CD4-positive, alpha-beta T cell treated with Interleukin-4 for 1 hour (primary cell): ENCODE measurements at places on chromosomes 2 and 18.
A peak's percentile ranks its signal among the peaks of the same experiment; 100 is the strongest.

DNA sequence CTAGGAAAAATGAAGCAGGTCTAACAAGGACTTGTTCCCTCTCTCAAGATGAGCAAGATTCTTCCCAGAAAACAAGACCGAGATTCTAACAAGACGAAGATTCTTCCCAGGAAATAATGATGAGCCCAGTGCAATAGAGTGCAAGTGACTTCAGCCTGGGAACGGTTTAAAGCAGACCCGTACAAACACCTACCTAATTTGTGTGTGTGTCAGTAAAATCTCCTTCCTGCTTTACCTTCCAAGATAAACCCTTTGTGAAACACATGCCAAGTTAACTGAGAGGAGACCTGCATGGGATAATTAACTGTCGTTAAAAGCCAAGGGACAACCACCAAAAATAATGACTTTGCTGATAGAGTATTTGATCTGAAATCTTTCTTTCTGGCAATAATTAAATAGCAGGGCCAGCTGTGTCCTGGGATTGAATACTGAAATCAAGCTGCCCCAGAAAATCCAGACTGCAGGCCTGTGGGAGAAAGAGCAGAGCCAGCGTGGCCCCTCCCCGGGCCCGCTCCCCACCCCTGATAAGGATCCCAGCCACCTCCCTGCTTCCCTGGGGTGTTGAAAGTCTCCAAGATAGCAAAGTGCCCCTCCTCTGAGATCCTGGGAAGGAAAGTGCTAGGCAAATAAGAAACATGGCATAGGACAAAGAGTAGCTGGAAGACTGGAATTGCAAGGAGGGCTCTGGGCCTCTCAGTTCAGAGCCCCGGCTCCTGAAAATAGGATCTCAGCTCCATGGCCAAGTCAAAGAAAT is 145.5 kb downstream of the CYP26B1 start:
- no peak for DNase-seq

GRCh38 chr18:286515-287310 is 18.9 kb upstream of the THOC1 start:
- no peak for DNase-seq

- no peak for DNase-seq
Measured at GRCh38 chr18:71250191-71250590, 961.3 kb downstream of the SOCS6 start.

DNA sequence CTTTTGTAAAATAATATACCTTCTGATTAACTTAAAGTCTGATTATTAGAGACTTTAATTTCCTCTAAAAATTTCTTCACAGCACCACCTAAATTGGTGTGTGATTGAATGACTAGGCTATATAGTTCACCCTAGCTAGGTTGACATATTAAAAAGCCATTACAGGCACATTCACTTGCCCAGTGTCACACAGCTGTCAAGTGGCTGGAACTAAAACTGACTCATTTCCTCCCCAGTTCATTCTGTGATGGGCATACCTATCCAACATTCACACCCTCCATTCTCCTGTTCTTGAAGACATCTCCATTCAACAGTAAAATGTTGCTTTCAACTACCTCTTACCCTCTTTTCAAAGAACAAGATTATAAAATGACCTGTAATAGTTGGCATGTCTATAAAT is 334.5 kb downstream of the ARHGAP15 start:
- DNase-seq, result no peak

DNA sequence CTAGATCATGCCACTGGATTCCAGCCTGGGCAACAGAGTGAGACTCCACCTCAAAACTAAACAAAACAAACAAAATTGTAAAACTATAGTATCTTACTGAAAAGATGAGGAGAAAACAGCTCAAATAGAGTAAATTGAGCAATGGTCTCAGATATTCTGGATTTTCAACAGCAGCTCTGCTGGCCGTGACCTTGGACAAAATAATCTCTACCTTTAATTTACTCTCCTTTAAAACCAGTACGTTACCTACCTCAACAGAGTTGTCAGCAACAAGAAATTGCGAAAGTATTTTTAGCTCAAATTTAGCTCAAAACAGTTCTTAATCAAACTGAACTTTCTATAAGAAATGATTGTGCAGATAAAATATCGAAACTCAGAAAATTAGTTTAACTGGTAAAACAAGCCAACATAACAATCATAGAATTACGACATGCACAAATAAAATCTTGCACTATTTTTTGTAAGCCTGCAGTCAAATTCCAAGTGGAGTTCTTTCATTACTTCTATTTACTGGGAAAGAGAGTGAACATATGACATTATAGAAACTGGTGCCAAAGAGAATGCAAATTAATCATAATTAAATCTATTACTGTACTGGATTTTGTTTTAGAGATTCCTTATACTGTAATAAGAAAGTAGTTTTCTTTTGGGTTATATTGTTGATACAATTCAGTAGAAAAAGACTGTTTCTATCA is 40.8 kb downstream of the TRIP12 start:
- DNase-seq, result no peak

DNA sequence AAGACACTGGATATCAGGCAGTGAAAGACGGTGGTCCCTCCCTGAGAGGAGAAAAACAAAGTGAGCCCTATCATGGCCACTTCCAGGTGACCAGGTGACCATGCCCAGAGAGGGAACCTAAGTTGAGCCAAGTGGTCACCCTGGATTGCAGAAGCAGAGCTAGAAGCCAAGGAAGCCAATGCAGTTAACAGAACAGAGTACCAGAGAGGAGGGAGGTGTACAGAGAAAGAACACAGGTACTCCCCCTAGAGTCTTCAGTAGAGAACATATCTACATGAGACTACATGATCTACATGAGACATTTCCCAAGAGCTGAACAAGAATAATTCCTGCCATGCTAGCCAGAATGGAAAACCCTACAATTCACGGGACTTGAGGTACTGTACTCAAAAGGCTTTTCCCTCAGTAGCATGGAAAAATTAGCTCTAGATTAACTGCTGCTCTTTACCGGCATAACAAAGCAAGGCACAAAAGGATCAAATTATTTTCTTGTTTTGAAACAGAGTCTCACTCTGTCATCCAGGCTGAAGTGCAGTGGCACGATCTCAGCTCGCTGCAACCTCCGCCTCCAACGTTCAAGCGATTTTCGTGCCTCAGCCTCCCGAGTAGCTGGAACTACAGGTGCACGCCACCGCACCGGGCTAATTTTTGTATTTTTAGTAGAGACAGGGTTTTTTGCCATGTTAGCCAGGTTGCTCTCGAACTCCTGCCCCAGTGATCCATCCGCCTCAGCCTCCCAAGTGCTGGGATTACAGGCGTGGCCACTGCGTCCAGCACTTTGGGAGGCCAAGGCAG is 23.5 kb downstream of the ROCK2 start:
- no peak for DNase-seq

DNA sequence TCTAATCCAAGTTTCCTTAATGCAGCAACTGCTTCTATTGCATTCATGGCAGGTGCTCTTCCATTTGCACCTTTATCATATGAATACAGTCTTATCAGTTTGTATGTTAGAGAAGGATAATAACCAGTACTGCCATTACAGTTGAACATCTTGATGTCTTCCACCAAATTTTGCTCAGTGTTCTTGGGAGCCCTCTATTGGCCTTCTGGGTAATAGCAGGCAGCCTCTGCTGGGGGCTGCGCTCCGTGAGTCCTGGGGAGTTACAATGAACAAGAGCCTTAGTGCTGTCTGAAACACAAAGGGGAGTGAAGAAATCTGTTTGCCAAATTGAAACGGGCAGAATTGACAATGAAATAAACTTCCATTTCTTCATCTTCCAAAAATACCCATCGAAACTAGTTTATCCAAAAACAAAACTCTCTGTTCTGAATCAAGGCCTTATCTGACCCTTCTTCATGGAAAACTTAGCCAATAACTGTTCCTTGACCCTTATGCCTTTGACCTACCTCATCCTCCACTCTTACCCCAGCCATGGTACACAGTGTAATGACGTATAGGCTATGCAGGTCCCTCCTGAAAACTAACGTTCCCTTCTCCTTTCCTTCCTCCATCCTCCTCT is 79.9 kb downstream of the ALK start:
- DNase-seq, result peak; percentile 16

GRCh38 chr2:131493199-131493968 is 1.2 kb upstream of the MZT2A start:
- DNase-seq, result no peak

- DNase-seq, result no peak
Measured at GRCh38 chr2:86074811-86075210, 30.9 kb downstream of the POLR1A start.

GRCh38 chr18:48765053-48765452 is 185.7 kb downstream of the SMAD7 start:
- no peak for DNase-seq

DNA sequence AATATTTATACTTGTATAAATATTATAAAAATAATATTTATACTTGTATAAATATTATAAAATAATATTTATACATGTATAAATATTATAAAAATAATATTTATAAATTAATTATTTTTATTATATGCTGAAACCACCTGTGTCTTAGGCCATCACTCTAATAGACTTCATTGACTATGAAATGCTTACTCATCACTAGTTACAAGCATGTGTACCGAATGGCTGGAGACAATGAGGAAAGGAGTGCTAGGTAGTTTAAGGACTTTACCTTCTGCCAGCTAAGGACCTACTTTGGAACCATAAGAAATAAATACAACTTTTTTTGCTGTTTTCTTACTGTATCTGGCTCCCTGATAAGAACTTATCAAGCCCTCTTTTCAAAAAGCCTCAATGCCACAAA is 228.8 kb downstream of the LRRTM1 start:
- DNase-seq, result no peak

GRCh38 chr2:225100269-225100668 is 58.0 kb upstream of the DOCK10 start:
- no peak for DNase-seq

- DNase-seq, result peak; percentile 43
Measured at GRCh38 chr2:72137498-72138010, 10.1 kb downstream of the CYP26B1 start.

DNA sequence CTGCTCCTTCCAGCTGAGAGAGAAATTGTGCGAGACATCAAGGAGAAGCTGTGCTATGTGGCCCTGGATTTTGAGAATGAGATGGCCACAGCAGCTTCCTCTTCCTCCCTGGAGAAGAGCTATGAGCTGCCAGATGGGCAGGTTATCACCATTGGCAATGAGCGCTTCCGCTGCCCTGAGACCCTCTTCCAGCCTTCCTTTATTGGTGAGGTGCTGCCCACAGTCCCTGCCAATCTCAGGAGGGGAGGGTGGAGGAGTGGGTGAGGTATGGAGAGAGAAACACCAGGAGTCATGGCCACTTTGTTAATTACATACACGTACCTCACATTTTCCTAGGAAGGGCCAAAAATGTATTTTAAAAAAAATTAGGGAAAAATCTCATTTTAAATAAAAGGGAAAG is 12.0 kb upstream of the DGUOK start:
- no peak for DNase-seq

- no peak for DNase-seq
Measured at GRCh38 chr18:57803103-57803969, at the start of gene ATP8B1. ATP8B1 (minus strand) TSS chr18:57803315; CDS start chr18:57731807, 71,508 bp downstream.
